H9 (cell line): ENCODE measurements at places on chromosomes 2 and 18.

DNA sequence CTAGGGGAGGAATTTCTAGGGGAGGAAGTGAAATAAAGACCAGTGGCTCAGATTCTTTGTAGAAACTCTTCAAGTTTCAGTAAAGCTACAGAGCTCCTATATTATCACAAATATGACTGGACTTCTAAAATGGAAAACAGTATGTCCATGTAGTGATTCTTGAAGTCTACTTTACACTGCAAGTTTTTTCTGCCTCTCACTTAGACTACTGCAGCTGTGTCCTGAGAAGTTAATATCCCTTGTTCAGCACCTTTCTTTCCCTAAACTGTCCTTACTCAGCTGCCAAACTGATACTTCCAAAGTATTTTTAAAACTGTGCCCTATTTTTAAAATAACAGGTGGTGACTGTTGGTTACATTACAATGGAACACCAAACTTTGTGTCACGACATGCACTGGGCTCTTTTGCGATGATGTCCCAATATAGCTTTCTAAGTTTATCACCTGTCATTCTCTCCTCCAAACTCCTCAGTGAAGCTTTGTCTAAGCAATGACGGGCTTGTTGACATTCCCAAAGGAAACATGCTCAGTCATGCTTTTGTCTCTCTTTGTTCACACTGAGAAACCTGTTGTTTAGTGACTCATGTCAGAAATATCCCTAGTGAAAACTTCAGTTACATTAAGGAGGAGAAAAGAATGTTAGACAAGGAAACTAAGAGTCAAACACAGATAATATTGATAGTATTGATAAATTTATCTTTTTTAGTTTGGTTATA is 341.1 kb downstream of the ARL6IP6 start:
- DNase-seq = no peak

GRCh38 chr18:58792086-58792485 is 72.6 kb upstream of the ZNF532 start:
- no peak for DNase-seq

DNA sequence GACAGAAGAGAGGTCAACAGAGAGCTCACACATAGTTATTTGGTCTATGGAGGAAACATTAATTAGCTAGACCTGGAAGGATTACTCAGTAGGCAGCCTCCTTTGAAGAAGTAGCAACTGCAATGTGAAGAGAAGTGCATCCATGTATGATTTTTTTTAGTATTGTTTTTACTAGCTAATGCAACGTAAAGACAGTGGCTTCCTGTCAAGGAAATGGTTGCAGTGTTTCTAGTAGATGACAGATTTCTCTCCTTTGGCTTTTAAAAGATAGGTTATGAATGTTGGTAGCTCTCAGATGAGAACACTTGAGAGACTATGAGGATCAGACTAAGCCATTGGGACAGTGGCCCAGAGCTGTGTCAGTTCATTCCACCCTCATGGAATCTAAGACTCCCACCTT is 175.8 kb downstream of the AGPS start:
- DNase-seq = no peak

GRCh38 chr2:182101263-182101662 is 115.6 kb downstream of the PPP1R1C start:
- no peak for DNase-seq

DNA sequence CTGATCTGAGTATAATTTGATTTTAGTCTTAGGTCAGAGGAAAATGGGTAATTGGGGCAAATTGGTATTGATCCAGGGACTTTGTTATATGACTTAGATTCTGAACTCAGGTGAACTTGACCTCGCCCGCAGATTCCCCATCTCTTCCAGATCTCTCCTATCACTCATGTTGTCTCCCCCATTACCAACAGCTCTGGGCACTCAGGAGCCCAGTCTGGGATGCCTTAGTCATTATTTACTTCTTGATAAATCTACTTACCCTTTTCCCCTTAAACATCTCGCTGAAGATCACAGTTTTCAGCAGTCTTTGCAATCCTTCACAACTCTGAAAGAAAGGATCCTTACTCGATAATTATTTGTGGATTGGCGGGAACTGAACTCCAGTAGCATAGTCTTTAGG is 19.6 kb upstream of the HNMT start:
- DNase-seq = no peak

GRCh38 chr2:8626572-8626971 is 55.3 kb upstream of the ID2 start:
- no peak for DNase-seq

GRCh38 chr2:34162231-34162630 is 563.1 kb upstream of the FAM98A start:
- DNase-seq = no peak

DNA sequence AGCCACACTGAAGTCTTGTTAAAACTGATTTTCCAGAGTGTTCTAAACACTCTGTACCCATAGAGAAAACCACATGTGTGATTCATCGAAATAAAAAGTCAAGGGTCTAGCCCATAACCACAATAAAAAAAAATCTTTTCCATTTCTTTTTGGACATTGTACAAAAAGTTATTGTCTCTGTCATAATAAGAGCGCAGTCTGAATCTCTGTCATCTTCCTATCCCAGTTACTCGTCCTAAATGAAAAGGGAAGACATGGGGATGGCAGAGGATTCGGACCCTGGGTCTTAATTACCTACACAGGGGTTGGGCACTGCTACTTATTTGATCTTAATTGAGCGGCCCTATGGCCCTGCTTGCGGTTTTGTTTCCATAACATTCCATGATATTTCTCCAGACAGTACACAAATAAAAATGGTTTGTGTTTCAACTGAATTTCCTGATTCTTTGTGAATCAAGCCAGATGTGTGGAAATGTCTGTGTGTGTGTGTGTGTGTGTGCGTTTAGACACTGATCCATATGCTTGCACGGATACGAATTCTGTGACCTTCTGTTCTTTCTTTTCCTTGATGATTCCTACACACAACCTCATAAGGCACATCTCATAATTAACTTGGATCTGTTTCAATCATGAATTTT is 133.4 kb upstream of the SPATS2L start:
- DNase-seq = no peak

DNA sequence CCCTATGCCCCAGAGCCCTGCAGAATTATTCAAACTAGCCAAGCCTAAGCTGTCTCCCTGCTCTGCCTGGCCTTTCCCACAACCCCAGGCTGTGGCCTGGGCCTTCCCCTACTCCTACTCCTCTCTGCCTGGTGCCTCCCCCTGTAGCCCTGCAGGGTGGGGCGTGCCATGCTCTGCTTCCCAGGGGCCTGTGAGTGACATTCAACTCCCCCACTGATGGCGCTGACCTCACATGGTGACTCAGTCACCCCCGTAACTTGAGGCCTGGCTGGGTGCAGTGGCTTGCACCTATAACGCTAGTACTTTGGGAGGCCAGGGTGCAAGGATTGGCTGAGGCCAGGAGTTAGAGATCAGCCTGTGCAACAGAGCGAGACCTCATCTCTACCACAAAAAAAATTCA is 60.6 kb downstream of the KIF1A start:
- no peak for DNase-seq

DNA sequence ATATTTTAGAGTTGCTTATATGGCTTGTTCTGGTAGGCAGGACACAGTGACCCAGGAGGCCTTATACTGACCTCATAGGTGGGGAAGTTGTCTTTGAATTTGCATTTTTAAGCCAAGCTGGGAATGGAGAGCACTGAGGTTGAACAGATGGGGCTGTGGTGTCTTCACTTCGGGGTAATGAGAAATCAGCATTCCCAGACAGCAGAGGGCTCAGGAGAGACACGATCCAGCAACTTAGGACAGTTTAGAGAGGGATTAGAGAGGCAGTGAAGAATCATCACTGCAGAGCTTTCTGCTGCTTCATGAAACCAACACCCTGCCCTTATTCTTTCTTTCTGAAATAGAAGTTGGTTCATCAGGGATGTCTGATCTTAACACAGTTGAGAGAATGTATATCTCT is 202.4 kb downstream of the TDRD15 start:
- no peak for DNase-seq

DNA sequence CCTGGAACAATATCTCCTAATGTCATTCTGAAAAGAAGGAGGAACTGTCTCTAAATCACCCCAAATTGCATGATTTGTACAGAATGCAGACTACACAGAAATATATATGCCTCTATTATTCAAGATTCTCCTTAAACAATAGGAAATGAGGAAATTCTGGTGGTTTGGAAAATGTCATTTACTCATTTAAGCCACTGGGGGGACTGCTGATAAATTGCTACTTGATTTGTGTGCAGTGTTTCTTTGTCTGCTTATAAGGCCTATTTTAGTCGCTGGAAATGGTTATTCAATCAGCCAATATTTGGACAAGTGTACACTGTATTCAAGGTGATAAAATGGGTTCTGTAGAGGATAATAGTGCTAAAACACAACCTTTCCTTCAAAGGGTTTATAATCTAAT is 801.9 kb upstream of the CELF4 start:
- no peak for DNase-seq

GRCh38 chr18:13258921-13259320 is 40.4 kb downstream of the LDLRAD4 start:
- DNase-seq = no peak

- no peak for DNase-seq
Observed at GRCh38 chr2:130834931-130835765, 1.6 kb upstream of the ARHGEF4 start.

GRCh38 chr2:240374085-240374907 is 61.2 kb upstream of the GPC1 start:
- no peak for DNase-seq

DNA sequence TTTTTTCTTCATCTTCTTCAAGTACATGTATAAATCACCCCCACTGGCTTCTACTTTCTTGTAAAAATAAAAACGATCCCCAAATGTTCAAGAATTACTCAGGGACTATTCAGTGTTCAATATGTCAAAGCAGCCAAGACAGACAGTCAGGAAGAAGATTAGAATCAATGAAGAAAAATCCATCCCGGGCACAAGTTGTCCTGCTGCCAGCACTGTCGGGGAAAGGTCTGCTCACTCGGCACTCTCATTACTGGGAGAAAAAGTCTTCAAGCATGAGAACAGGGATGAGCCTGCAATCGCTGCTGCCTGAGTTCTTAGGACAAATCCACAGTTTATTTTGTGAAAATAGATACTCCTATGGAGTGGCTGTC is 482.8 kb upstream of the KLHL29 start:
- no peak for DNase-seq

DNA sequence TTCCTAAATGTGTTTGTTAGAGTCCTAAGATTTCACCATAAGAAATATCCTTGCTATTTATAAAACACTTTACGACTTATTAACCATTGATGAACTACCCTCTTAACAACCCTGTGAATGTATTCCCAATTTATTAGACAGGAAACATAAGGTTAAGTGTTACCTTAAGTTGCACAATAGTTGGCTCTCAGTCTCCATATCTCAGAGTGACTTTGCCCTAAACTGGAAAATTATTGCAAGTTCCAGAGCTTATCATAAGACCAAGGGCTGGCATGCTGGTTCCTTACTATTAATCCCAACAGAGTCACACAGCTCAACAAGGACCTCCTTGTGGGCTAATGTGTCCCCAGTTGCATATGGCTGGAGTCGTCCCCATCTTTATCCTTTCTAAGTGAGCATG is 165.8 kb downstream of the INSIG2 start:
- no peak for DNase-seq

- no peak for DNase-seq
Observed at GRCh38 chr18:5601188-5601624, 57.4 kb upstream of the EPB41L3 start.

GRCh38 chr2:9739531-9739964 is 103.7 kb upstream of the TAF1B start:
- DNase-seq = no peak

- no peak for DNase-seq
Observed at GRCh38 chr18:59769129-59769865, 72.1 kb upstream of the CCBE1 start.

DNA sequence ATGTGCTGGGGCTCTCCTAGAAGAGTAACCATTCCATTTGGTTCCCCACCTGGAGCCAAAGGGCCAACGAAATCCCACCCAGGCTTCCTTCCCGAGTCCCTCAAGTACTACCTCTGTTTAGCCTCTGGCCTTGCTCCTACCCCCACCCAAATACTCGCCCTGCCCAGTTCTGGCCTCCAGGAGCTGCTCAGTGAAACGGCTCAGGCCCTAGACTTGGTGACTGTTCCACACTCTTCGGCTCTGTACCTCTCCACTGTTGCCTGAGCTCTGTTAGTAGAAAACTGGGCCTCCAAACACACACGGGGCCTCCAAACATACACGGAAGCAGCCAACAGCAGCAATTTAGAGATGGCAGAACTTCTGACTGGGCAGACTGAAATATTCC is 4.2 kb downstream of the OTX1 start:
- no peak for DNase-seq

DNA sequence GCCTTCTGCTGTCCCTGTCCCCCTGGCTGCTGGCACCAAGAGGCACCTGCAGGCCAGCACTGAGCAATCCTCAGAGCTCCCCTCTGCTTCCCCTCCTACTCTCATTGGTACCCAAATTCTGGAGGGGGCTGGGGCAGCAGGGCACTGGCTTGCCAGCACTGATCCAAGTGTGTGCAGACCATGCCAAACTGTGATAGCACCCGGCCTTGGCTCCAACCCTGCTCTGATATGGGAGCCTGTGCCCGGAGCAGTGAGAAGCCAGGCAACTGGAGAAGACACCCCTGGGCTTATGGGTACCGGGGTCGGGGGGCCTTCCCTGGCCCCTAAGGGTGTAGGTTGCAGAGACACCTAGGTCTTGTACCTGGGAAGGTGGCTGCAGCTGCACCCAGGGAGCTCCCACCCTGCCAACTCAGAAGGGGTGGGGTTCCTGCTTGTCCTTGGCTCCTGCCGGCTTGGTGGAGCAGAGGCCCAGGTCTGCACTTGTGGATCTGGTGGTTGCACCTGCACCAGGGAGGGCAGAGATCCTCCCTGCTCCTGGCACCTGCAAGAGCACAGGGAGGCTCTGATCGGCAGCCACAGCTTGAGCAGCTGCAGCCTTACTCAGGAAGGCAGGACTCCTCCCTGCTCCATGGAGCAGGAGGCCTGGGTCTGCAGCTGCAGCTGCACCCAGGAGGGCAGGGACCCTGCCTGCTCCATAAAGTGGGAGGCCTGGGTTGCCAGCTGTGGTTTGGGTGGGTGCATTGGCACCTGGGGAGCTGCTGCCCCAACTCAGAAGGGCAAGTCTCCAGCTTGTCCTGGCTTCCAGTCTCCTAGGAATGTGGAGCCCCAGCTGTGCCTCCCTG is 96.3 kb downstream of the BCL2L11 start:
- DNase-seq = no peak

DNA sequence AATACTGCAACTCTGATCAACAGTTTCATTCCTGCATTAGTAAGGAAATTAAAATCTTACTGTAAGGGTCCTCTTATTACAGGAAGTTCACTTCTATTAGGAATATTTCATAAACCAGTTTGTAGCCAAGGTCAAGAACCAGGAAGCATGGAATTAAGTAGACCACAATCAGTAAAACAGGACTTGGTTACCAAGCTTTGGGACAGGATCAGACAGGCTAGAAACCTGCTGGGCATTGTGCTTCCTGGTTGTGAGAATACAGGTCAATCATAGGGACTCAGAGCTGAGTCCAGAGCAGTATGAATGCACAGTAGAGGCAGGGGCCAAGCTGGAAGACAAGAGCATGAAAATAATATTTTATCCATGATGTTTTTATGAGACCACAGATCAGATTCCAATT is 248.0 kb downstream of the IKZF2 start:
- no peak for DNase-seq
